ENCODE measurements at places on chromosomes 16 and 17. TPM values are rescaled to one million over a fixed set of nuclear protein-coding genes. Genes with fewer than 3 reads are reported as not detected.

The VWA3A gene
- total RNA-seq, result not detected

The SBK1 gene
- not detected for total RNA-seq

The TMEM114 gene
- total RNA-seq, result not detected

The OTOP3 gene
- not detected for total RNA-seq

The HYDIN gene
- total RNA-seq, result 0.15 TPM

The ALOX12 gene
- under 0.01 TPM for total RNA-seq

The WNT9B gene
- total RNA-seq, result not detected

The BFAR gene
- 102 TPM for total RNA-seq

The SLC43A2 gene
- 4.5 TPM for total RNA-seq

The SLC6A2 gene
- not detected for total RNA-seq

The CHST5 gene
- 0.15 TPM for total RNA-seq

The TBC1D3K gene
- total RNA-seq, result not detected

The C16orf86 gene
- 9.6 TPM for total RNA-seq

The TP53TG3 gene
- total RNA-seq, result not detected

The TMEM100 gene
- 0.99 TPM for total RNA-seq

The COA3 gene
- total RNA-seq, result 80.4 TPM

The SEPTIN1 gene
- 0.50 TPM for total RNA-seq

The QRICH2 gene
- 5.1 TPM for total RNA-seq

The PRM2 gene
- not detected for total RNA-seq

The KRT31 gene
- total RNA-seq, result not detected

The FAM20A gene
- 25.1 TPM for total RNA-seq

The SOST gene
- not detected for total RNA-seq

The TMEM220 gene
- total RNA-seq, result 1.2 TPM

The FBXL20 gene
- total RNA-seq, result 13.5 TPM

The AGRP gene
- total RNA-seq, result not detected

The MYH11 gene
- total RNA-seq, result under 0.01 TPM

The KRT14 gene
- total RNA-seq, result 0.17 TPM

The TK1 gene
- total RNA-seq, result 50.9 TPM

The SLFN12L gene
- total RNA-seq, result 0.17 TPM

The CCDC78 gene
- total RNA-seq, result 3.8 TPM

The OTOP2 gene
- not detected for total RNA-seq

The ADAM11 gene
- total RNA-seq, result 0.99 TPM

The MYH13 gene
- total RNA-seq, result not detected

The MMP28 gene
- not detected for total RNA-seq

The TM4SF5 gene
- total RNA-seq, result not detected

The ATP6V0D1 gene
- total RNA-seq, result 181 TPM

The VTN gene
- total RNA-seq, result not detected

The TBX6 gene
- under 0.01 TPM for total RNA-seq

The CCL3 gene
- total RNA-seq, result not detected

The VPS35L gene
- 49.3 TPM for total RNA-seq

The CTRB2 gene
- total RNA-seq, result not detected

The MYH4 gene
- not detected for total RNA-seq

The KRTAP1-3 gene
- total RNA-seq, result not detected

The FBXL16 gene
- 0.17 TPM for total RNA-seq

The SNRNP25 gene
- 21.3 TPM for total RNA-seq

The PITPNM3 gene
- total RNA-seq, result 0.44 TPM

The MFAP4 gene
- 79.4 TPM for total RNA-seq

The CDRT4 gene
- total RNA-seq, result 1.8 TPM

The APOH gene
- total RNA-seq, result not detected

The TBC1D3H gene
- not detected for total RNA-seq

The CCL5 gene
- not detected for total RNA-seq

Data from smooth muscle cell of trachea (primary cell).